D341Med (cell line): ENCODE measurements at places on chromosomes 3 and 15.

DNA sequence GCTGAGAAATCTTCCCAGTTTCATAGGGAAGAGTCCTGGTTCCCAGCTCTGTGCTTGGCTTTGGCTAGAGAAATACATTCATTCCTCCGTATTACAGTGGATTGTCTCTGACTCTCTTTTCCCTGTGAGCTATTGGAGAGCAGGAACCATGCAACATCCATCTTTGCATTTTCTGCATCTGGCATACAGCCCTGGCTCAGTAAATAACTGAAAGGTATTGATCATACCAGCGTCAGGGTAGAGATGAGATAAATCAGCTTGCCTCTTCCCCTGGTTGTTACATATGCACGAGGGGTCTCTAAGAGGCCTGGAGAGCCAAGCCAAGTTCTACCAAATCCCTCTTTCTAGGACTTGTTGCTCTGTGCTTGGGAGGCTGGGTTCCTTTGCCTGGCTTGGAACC lies 35.2 kb downstream of the FOXB1 start:
- DNase-seq: no peak

DNA sequence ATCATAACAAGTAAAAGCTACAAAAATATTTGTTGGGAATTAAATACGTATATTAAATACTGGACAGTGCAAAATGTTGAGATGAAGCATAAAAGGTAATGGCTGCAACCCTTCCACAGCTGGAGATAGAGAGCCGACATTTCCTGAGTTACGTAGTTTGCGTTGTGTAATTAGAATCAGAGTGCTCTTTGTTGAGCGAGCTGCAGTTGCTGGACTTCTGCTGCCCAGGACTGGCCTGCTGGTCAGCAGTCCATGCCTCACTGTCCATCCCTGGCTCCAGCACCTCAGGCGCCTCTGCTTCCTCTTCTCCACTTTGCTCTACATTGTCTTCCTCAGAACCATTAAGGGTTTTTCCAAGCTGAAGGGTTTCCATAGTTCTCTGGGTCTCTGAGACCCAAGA lies 28.4 kb upstream of the SHC4 start:
- DNase-seq: no peak

GRCh38 chr3:149879872-149880271 lies 66.9 kb downstream of the RNF13 start:
- peak; percentile 40 for DNase-seq

DNA sequence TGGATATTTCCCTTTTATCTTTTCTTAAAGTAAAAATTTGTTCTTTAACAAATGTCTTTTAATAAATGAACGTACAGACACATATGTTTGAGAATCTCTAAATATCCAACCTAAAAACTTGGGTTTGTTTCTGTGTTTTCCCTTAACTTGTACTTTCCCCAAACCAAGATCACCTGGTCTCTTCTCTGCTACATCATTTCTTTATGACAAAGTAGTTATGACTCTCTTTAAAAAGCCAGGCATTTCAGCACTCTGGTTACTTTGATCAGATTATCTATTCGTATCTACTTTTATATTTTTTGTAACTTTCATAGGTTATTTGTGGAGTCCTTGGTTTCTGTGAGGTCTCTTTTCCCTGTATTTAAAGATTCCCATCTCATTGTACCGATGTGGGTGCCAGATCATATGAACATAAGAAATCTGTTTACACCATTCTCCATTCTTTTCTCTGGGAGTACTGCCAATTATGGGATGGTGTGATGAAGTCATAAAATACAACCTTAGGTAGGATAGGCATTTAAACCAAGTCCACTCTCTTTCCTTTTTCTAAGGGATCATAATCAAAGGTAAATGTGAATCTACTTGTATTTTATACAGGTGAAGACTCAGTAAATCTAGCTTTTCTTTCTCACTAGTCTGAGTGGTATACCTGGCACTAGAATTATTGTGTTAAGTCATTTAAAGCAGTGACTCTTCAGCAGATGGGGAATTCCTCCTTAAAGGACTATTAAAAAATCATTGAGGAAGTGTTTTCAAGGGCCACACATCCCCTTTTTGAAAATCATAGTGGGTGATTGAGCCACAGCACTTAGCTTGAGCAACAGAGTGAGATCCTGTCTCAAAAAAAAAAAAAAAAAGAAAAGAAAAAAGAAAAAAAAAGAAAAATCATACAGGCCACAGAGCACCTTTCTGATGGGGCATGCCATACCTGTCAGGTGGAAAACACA lies 12.4 kb upstream of the NFKBIZ start:
- no peak for DNase-seq

DNA sequence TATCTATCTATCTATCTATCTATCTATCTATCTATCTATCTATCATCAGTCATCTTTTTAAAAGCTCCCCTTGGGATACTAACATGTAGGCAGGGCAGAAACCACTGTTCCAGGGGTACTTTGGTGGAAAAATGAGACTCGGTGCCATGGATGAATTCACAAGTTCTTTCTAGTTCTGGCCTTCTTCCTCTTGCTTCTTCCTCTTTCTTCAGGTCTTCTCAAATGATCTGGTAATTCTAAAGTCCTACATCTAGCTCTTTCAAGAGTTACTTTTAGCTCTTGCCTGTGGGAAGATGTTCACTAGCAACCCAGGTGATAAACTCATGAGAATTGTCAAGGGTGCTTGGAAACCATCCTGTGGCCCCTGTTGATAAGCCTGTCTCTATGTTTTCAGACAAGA lies 168.5 kb upstream of the TBC1D5 start:
- DNase-seq: no peak

DNA sequence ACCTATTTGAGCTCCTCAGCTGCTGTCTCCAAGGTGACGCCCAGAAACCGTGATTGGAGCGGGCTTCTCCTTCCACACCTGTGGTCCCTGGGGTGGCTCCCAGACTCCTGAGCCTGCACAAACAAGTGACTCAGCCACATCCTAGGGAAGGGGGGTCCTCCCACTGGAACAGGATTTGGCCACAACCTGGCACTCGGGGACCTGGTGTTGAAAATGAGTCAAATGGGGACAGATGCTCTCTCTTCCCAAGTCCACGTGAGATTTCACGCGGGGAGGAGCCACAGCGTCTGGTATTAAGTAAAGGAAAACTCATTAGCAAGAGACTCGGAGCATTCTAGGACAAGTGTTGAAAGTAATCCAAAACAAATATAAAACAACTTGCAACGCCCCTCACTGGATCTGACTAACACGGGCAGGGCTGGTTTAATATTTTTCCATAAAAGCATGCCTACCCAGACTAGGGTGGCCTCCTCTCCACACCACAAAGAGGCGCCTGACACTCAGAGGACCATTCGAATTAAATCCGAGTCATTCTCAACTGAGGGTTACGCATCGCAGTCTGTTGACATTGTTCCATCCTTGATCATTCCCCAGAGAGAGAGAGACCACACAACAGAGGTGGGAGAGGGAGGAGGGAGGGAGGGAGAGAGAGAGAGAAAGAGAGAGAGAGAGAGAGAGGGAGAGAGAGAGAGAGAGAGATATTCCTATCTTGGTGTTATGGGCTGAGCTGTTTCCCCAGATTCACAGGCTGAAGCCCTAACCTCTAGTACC lies 74.4 kb downstream of the MGLL start:
- no peak for DNase-seq

DNA sequence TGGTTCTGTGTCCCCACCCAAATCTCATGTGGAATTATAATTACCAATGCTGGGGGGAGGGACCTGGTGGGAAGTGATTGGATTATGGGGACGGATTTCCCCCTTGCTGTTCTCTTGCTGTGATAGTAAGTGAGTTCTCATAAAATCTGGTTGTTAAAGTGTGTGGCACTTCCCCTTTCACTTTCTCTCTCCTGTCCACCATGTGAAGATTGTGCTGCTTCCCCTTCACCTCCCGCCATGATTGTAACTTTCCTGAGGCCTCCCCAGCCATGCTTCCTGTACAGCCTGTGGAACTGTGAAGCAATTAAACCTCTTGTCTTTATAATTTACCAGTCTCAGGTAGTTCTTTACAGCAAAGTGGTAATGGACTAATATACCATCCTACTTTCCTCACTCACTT lies 289.6 kb downstream of the EFHB start:
- no peak for DNase-seq

DNA sequence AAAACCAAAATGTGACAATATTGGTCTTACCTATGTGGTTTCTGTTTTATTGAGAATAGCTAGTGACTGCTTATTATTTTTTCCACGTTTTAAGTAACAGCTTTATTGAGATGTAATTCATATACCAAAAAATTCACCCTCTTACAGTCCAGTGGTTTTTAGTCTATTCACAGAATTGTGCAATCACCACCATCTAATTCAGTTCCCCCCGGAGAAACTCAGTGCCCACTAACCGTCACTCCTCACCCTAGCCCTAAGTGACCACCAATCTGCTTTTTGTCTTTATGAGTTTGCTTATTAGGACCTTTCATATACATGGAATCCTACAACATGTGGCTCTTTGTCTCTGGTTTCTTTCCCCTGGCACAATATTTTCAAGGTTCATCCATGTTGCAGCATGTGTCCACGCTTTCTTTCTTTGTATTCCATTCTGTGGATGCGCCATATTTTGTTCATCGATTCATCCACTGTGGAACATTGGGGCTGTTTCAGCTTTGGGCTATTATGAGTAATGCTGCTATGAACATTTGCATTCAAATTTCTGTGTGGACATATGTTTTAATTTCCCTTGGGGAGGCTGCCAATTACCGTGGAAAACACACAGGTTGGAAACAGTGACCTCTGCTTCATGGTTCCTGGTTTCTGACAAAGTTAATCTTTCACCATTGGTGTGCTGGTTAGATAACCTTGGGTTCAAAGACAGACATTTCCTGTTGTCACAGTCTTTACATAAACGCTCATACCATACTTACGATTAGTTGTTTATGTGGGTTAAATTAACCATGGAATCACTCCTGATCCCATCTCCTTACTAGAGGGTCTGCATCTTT lies 3.2 kb upstream of the BCL2L10 start:
- DNase-seq: no peak

DNA sequence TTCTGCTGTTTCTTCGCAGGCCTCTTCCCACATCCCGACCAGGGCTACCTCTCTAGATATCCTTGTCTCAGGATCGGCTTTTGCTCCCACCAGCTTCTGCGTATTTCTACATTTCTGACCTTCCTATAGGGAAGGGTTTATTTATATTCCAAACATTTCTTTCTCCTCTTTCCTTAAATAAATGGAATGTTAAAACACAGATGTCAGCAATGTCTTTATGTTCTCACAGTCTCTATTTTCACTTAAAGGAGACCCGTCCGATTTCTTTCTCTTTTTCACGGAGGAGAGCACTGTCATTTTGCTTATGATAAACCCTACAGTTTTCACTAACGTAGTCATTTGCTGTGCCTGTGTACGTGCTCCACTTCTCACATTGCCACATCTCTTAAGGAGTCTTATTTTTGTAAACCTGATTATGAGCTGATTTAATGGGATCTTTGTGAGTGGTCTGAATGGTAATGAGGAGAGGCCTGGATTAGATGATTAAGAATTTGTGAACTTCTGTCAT lies 630 bp downstream of the KIF15 start:
- DNase-seq: no peak

GRCh38 chr3:189680723-189681122 lies 49.5 kb downstream of the TP63 start:
- no peak for DNase-seq

DNA sequence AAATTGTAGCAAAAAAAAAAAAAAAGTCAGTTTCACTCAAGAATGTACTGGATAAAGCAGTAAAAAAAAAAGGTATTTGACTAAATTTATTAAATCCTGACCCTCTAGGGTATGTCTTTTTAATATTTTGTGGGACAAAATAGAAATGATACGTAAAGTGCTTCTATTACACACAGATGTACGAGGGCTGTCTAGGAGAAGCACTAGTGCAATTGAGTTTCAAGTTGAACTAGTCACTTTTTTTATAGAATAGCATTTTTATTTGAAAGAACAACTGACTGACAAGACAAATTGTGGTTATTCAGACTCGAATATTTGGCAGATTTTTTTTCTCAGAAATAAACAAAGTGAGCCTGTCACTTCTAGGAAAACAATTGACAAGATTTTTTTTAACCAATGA lies 49.0 kb downstream of the CCDC54 start:
- DNase-seq: no peak

DNA sequence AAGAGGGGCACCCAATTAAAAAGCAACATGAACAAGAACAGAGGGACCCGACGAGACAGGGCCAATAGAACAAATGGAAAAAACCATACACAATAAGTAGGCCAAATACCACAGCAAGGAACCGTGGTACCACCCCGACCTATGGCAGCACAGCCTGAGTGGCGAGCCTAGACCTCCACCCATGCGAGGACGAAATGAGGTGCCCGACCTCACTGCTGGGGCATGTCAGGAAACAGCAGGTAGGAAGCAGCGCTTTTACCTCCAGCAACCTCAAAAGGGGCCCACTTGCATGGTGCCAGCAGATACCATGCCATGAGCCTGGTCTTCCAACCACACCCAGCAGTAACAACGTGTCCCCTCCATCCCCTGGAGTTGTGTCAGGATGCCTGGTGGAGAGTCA lies 77.9 kb downstream of the PCSK6 start:
- DNase-seq: no peak

GRCh38 chr3:44561076-44561475 lies 6.1 kb downstream of the ZKSCAN7 start:
- DNase-seq: no peak

GRCh38 chr3:43477600-43477999 lies 144.2 kb downstream of the ANO10 start:
- DNase-seq: no peak

- no peak for DNase-seq
Observed at GRCh38 chr15:40511472-40512133, 40.8 kb downstream of the CHST14 start.

DNA sequence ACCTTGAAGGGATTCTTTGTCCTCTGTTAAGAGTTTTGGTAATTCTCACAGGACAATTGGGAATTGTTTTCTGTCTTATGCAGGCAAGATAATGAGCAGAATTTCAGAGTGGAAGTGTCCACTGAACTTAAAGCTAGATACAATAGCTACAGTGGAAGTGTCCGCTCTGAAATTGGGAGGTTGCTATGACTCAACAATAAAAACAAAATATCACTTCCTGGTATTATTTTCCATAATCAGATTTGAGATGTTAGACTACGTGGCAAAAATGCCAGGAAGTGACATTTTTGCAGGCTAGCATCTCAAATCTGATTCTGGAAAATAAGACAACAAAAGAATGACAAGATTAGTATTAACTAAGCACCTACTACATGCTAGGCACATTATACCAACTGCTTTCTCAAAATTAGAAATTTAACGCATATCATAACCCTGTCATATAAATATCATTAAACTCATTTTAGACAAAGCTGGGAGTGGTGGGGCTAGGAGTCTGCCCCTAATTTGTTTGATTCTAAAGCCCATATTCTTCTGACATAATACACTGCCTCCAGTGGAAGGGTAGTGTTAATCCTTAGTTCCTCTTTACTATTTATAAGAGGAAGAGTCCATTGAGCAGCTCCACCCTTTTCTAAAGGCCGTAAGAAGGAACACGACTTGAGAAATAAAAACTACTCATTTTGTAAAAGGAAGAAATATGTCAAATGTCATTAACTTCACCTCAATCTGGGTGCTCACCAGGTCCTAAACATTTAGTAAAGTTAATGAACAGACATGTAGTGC lies 266.9 kb upstream of the STT3B start:
- no peak for DNase-seq
